Right atrium auricular region (tissue), 2 donors: ENCODE measurements at places on chromosomes 1 and 21. TPM values are rescaled to one million over a fixed set of nuclear protein-coding genes. Genes with fewer than 3 reads are reported as not detected.

DNA sequence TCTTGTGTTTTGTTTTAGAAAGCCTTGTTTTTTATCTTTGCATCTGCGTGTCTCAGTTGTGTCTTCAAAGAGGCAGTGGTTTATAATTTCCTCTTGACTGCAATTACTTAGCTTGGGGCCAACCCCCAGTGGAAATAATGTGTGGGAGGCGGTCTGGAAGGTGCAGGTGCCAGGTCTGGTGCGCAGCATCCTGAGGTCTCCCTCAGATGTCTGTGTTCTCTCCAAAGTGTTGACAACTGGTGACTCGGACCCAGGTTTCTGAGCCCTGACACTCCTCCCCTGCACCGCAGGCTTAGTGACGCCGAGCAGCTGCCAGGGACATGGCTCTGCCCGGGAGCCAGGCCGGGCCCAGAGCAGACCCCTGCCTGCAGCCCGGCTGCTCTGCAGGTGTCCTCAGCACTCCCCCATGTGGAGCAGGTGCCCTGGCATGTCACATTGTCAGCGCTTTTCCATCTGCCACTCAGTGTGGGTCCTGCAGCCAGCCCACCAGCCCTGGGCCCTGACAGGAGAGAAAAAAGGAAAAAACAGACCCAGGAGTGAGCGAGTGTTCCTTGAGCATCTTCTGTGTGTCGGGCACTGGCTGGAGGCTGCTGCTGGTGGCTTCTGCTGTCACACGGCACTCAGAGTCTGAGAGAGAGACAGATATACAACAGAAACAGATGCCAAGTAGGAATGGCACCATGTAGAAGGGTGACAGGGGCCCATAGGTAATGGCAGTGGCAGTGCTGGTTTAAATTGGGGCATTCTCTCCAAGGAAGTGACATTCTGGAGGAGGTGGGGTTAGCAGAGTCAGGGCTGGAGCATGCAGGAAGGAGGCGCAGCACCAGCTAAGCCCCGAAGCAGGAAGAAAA lies 24.8 kb upstream of the SELENON start:
- DNase-seq, result no peak

DNA sequence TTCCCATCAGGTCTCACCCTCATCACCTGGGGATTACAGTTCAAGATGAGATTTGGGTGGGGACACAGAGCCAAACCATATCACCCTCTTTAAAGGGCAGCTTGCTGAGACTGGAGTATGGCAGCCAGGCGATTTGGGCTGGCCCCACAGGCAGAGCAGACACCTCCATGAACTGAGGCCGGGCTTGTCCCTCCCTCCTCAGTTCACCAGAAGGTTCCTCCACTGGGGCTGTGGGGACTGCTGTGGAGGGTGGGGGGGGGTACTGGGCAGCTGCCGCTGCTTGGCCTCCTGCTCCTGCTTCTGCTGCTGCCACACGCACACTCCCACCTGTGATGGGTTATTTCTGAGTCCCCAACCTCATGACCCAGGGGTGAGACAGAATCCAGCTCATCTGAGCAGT lies 53.9 kb upstream of the PDE9A start:
- no peak for DNase-seq

DNA sequence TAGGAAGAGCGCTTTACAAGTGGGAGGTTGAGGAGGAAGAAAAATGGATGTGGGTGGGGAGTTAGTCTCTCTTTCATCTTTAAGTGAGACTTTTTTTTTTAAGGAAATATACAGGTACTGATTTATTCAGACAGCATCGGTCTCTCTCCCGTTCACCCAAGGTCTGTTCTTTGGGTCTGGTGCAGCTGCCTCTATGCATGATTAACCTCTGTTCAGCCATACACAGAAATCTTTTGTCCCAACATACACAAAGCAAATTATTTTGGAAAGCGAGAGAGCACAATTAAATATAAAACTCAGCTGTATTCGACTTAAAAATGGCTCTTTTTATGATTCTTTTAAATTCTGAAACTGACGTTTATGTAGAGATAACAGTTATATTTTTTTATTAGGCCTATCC lies 11.0 kb downstream of the PROX1 start:
- DNase-seq, result no peak

GRCh38 chr1:45945426-45945825 lies 142.0 kb downstream of the MAST2 start:
- no peak for DNase-seq

DNA sequence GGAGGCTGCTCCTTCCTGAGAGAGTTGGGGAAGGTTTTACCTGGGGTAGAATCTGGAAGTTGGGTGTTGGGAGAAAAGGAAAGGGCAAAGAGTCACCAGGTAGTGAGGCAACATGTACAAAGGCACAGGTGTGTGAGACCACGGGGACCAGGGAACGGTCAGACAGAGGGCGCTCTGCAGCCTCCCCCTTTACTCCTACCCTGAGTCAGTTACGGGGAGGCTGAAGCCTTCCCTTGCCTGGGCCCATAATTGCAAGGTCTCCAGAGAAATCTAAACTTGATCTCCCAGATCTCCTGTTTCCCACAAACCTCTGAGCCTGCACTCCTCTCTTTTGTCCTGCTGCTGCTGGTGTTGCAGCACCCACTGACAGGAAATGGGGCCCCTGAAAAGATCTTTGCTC lies 22.0 kb downstream of the CCN1 start:
- DNase-seq, result no peak

DNA sequence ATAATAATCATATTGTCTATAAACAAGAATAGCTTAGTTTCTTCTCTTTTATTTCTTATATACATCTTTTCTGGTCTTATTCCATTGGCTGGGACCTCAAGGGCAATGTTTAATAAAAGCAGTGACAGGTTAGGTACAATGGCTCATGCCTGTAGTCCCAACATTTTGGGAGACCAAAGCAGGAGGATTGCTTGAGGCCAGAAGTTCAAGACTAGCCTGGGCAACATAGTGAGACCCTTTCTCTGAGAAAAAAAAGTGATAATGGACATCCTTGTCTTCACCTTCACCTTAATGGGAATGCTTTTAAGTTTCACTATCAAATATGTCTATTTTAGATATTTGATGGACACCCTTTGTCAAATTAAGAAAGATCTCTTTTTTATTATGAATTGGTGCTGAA lies 8.1 kb downstream of the B3GALT5 start:
- DNase-seq, result no peak

DNA sequence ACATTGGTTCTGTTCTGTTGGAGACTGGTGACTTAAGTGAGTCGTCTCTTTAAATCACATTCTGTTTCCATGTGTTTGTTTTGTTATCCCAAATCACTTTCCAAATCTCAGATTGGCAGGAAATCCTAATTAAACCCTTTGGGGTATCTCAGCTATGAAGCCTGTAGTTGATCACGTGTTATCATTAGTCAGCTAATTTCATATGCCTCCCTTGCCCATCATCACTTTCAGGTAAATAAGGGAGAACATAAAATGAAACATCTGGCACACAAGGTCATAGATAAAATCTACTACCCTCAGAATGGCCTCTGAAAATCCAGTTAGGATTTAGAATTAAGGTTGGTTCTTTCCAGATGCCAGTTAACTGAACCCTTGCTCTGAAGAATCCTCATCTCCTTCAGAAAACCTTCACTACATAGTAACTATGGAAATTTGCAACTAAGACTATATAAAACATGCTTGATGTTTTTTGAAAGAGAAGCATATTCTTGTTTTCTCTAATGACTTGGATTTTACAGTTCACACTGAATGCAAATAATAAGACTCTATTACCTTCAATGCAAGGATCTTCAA lies 401.5 kb downstream of the DSCAM start:
- DNase-seq, result no peak

DNA sequence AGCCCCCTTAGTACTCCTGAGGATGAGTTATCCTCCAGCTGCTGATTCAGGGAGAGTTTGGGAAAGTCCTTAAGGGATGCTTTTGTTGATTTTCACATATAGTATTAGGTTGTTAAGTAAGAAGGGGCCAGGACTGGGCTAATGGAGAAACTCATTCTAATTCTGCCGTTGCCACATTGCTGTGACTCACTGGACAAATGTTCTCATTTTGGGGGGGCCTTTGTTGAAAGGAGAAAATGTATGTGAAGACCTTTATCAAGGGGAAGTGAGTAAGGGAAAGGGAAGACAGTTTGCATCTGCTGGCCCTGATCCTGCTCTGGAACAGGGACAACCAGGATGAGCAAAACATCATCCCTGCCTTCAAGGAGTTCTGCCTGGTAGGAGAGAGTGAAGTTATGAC lies 123.2 kb upstream of the FGGY start:
- DNase-seq, result no peak

GRCh38 chr1:47409311-47410067 lies 6.6 kb upstream of the FOXE3 start:
- no peak for DNase-seq

DNA sequence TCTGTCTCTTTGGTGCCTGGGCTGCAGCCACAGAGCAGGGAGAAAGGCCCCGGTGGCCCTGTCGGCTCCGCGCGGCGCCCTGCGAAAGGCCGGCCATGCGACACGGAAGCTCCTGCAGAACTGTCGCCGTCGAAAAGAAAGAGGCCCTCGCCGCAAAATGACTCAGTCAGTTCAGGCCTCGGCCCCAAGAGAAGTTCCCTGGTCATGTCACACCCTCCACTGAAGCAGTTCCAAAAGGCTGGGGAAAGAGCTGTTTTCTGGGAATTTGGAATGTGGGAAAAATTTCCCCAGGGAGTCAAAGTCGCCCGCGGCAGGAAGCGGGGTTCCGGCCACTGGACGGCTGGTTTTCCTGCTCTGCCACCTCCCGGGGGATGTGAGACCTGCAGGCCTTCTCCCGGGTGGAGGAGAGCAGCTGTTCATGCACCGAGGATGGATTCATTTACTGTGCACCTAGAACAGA lies 115.8 kb upstream of the ZNF678 start:
- no peak for DNase-seq

DNA sequence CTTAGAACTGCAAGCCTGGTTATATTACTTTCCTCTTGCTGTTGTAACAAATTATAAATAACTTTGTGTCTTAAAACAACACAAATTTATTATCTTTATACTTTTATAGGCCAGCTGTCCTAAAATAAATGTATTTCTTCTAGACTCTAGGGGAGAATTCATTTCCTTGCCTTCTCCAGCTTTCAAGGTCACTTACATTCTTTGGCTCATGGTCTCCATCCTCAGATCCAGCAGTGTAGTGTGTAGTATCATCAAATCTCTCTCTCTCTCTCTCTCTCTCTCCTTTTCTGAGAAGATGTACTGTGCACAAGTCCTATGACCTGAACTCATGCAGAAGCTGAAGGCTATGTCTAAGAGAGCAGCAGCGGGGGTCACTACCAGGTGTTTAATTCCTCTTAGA lies 1510.6 kb downstream of the MRPL39 start:
- DNase-seq, result no peak

DNA sequence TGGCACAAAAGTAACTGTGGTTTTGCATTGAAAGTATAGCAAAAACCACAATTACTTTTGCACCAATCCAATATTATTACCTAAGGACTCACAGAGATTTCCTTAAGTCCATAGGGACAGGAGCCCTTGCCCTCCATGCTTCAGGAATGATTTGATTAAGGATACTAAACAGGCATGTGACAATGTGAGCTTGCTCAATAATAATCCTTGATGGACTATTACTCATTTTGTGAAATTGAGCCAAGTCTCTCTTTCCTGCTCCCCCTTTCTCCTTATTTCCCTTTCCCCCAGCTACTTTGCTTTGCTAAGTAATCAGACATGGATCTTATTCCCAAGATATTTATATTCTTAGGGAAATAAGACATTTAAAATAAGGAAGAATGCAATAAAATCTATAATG lies 21.6 kb upstream of the RGL1 start:
- no peak for DNase-seq

The LMX1A gene
- not detected for total RNA-seq

The RNU1-4 gene
- total RNA-seq, result not detected

The CTSS gene
- 7.3 TPM for total RNA-seq

The VWA1 gene
- total RNA-seq, result 13.0 TPM
